ENCODE measurements at places on chromosomes 6 and 20.

- DNase-seq = peak; percentile 94
Measured at GRCh38 chr20:45436732-45437485, 21.0 kb downstream of the PIGT start.

GRCh38 chr6:105588123-105588710 lies 185.3 kb upstream of the PREP start:
- DNase-seq = no peak

- DNase-seq = no peak
Measured at GRCh38 chr6:101003075-101003474, 121.9 kb upstream of the ASCC3 start.

DNA sequence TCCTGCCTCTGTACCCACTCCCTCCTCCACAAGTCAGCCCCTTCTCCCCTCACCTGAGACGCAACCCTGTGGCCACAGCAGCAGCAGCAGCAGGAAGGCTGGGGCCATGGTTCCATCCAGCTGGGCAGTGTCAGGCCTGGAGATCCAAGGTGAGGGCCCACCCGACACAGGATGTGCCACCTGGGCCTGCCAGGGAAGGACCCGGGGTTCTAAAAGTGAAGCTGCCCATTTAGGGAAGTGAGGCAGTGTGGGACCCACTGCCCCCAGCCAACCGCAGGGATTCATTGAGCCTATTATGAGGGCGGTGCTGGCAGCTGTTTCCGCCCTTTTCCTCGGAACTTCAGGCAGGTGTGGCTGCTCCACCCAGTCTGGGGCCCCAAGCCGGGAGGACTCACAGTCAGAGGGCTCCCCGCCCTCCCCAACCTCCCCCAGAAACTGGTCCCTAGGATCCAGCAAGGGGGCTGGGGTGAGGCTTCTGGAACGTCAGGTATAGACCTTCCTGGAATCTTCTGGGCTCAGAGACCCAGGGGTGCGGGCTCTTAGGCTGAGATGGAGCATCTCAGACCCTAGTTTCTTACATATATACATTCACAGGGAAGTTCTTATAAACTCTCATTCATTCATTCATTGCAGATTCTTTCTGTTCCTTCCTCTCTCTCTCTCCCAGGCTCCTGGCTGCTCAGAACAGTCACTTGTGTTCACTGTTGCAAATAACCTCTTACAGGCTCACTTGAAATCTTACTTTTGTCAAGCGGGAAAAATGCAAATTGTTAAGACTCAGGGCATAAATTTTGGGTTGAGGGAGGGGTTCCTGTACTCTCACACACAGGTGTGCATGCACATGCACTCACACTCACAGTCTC lies at the start of gene TREML2:
TSS of gene TREML2 (minus strand) at position 249 of the 863 bp plus-strand sequence. CDS start at position 108, 141 bp downstream.
- no peak for DNase-seq

DNA sequence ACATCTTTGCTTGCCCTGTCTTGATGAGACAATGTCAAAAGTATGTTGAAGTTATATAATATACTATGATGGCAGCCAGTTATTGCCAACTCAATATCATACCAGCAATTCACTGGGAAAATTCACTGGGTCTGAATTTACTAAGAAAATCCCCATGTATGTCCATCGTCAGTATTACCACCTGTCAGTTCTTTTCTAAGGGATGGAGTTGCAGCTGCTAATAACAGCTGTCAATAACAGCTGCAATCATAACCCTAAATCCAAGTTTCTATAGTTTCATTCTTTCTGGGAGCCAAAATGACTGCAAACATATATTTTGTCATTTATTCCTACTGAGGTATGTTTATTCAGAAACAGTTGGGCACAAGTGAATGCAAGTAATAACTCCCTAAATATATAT lies 132.6 kb upstream of the RIN2 start:
- no peak for DNase-seq

DNA sequence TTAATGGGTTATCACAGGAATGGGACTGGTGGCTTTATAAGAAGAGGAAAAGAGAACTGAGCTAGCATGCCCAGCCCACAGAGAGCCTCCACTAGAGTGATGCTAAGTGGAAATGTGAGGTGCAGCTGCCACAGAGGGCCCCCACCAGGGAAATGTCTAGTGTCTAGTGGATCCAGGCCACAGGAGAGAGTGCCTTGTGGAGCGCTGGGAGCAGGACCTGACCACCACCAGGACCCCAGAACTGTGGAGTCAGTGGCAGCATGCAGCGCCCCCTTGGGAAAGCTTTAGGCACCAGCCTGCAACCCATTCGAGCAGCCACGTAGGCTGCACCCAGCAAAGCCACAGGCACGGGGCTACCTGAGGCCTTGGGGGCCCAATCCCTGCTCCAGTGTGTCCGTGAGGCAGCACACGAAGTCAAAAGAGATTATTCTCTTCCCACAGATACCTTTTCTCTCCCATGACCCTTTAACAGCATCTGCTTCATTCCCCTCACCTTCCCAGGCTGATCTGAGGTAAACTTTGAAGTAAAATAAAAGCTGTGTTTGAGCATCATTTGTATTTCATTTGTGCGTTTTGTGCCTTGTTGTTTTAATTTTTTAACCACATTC lies 4.4 kb downstream of the HLA-E start:
- no peak for DNase-seq

- DNase-seq = no peak
Measured at GRCh38 chr20:63153254-63154221, 62.4 kb downstream of the YTHDF1 start.

DNA sequence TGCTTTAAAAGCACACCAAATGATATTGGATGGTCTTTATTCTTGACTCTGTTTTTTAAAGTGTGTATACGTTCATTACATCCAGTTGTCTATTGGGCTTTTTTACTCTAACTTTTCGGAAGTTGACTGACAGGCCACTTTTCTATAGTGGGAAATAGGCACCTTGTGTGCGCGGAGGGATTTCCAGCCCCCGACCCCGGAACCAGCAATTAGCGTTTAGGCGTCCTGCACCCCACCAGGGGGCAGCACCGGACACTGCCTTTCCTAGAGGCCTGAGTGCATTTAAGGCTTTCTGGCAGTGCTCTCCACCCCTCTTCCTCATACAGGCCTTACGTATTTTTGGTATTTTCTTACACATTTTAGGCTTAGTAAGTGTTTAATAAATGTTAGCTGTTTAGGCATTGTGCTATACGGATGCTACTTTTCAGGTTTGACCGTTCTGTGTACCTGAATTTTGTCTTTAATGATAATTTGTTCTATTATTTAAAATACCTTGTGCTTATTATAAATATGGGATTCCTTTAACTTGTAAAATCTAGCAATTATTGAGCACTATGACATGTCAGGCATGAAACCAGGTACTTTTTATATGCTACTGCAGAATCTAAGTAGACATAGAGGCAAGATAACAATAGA lies 231.8 kb downstream of the BCKDHB start:
- DNase-seq = peak; percentile 63

DNA sequence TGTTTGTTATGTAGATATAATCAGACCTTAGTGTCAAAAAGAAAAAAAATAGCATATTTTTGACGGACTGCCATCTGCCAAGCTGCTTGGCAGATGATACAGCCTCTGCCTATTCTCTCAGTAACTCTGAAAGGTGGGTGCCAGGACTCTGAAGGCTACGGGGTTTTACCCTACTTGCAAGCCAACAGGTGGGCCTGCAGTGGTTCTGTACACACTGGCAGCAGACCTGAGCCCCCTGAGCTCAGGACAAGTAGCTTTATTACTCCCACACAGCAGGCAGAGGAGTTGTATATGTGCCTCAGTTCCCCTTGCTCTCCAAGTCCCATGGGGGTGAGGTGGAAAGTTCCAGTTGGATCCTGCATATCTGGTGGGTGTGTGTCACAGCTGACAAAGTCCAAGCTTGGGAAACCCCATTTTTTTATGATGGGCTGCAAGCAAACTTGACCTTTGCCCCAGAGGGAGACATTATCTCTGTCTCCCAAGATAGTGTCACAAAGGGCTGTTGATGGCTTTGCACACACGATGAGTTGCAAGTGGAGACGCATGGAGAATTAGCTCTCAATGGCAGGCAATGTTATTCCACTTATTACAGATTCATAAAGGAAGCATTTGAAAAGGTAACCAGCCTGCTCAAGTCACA lies 20.5 kb upstream of the AFDN start:
- DNase-seq = no peak

- DNase-seq = no peak
Measured at GRCh38 chr20:53487461-53488200, 106.0 kb downstream of the ZNF217 start.

- no peak for DNase-seq
Measured at GRCh38 chr6:1384549-1385128, 4.7 kb upstream of the FOXF2 start.

DNA sequence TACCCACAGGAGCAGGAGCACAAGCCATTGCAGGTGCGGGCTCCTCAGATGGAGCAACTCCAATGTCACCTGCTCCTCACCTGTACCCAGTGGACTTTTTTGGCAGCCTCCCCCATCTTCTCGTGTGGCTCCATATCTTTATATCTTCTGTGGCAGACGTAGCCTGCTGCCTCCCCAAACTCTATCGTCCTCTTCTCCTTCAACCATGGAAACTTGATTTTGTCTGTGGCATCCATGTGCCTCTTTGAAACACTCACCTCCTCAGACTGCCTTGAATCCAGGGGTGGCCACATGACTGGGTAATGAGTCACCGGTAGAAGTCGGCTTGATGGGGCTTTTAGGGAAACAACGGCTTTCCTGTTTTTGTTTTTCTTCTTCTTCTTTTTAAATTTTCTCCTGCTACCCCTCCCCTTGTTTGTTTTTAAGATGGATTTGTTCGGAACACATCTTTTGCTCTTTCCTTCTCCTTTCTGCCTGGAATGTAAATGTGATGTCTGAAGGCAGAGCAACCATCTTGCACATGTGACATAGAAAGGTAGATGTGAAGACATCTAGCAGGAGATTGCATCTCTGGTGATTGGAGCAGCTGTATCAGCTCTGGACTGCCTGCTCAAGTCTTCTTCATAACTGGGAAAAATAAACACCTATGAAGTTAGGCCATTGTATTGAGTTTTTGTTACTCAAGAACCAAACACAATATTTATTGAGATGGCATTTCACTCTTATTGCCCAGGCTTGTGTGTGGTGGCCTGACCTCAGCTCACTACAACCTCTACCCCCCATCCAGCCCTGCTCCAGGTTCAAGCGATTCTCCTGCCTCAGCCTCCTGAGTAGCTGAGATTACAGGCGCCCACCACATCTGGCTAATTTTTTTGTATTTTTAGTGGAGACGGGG lies 69.9 kb upstream of the DDR1 start:
- DNase-seq = peak; percentile 94

- DNase-seq = peak; percentile 77
Measured at GRCh38 chr6:73739096-73739495, 43.1 kb downstream of the CD109 start.
